Bronchial epithelial cell (primary cell): ENCODE measurements at places on chromosomes 16 and 17. TPM values are rescaled to one million over a fixed set of nuclear protein-coding genes. Genes with fewer than 3 reads are reported as not detected.

Gene HOXB6
- total RNA-seq: not detected in 2 replicates

Gene ATAD5
- 0.38 and 0.53 TPM in 2 replicates for total RNA-seq

Gene PIRT
- not detected in 2 replicates for total RNA-seq

Gene CFAP97D1
- not detected in 2 replicates for total RNA-seq

DNA sequence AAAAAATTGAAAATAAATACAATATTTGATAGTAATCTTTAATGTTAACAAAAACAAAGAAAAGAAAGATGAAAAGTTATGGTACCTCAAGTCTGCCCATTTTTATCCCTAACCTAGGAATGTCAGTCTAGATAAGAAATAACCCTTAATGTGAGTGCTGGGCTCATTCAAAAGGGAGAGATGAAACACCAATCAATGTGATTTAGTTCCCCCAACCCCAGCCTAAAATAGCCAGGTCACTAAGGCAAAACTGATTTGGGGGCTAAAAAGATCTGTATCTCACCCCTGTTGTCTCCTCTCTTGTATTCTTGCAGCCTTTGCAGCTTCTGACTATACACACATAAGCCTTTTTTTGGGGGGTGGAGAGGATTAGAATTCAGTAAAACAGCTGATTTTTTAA lies 3.2 kb upstream of the IGF2BP1 start:
- DNase-seq: no peak

Gene KRT13
- 112 and 242 TPM in 2 replicates for total RNA-seq

DNA sequence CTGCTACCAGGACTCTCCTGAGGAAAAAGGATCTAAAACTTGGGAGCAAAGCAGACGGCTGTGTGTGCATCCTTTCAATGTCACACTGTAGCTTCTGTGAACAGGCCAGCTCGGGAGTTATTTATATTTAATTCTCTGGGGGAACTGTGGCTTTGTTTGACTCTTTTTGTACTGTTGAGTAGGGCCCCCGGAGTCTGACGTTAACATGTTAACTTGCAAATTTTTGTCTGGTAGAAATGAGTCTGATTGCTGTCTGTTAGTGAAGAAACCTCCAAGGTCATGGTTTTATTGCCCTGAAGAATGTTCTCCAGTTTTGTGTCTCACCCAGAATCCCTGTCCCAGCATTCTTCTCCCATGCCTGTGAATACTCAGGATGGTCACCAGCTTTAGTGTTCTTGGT lies 14.2 kb upstream of the KCNG4 start:
- no peak for DNase-seq

Gene SGSM2
- 13.4 and 18.3 TPM in 2 replicates for total RNA-seq

DNA sequence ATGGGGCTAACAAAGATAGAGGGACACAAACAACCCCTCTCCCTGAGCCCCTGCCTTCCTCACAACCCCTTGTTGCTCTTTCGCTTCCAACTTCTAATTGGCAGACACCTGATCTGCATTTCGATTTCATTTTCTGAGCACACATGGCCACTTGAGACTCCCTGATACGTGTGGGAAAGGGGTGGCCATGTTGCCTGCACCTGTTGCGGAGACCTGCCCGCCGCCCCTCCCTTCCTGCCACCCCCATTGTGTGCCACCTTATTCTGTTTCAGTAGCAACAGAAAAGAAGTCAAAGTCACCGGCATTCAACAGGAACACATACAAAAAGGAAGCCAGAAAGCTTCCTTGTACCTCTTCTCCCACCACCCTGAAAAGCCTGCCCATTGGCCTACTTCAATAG lies 254.7 kb upstream of the SOX9 start:
- no peak for DNase-seq

DNA sequence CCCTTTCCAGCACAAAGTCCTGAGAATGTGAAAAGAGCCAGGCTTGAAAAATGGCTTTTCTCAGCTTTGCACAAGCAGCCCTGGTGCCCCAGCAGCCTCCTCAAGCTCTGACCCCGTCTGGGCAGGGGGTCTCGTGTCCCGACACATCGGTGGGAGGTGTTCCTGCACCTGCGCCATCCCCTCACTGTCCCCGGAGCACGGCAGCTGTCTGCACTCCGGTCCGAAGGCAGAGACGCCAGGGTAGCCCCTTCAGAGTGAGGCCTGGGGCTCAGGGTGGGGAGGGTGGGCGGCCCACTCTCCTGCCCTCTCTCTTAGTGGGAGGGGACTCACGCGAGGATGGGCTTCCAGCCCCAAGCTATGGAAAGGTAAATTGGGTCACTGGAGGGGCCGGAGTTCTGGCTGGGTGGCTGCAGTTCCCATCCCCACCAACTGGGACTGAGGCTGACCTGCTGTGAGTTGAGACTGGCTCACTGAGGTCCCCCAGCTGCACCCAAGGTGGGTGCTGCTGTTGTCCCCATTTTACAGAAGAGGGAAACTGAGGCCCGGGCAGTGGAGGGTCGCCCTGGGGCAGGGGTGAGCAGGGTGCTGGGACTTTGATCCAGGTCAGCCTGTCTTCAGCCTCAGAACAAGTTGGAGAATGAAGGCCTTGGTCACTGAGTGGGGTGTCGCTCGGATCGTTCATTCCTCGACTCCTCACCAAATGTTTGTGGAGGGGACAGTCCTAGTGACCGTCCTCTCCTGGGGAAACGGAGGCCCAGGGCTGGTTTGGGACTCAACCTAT lies 2.3 kb upstream of the BAIAP3 start:
- no peak for DNase-seq

Gene ZNF385C
- under 0.01 and 0.26 TPM in 2 replicates for total RNA-seq

DNA sequence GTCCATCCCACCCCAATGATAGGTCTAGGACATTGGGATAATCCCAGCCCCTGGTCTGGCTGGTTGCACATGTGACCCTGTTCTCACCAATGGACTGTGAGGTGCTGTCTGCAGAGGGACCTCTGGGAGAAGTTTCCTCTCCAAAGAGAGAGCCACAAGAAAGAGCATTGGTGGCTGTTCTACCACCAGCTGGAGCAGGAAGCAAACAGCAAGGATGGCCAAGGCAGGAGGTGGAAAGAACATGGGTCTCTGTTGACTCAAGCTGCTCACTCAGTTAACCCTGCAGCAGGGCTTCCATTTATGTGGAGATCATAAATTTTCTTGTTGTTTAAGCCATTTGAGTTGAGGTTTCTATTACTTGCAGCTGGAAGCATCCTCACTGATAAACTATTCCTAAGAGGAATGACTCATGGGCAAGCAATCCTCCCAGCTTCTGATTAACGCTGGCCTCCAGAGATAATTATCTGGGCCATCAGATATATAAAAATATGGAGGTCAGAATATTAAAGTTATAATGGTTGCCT lies 52.6 kb downstream of the CYB5B start:
- DNase-seq: peak; percentile 64

GRCh38 chr16:84819644-84820304 lies at the start of gene CRISPLD2:
Gene CRISPLD2 (plus strand): TSS chr16:84819985. CDS start chr16:84838496, 18,511 bp downstream.
- peak; percentile 71 for DNase-seq

DNA sequence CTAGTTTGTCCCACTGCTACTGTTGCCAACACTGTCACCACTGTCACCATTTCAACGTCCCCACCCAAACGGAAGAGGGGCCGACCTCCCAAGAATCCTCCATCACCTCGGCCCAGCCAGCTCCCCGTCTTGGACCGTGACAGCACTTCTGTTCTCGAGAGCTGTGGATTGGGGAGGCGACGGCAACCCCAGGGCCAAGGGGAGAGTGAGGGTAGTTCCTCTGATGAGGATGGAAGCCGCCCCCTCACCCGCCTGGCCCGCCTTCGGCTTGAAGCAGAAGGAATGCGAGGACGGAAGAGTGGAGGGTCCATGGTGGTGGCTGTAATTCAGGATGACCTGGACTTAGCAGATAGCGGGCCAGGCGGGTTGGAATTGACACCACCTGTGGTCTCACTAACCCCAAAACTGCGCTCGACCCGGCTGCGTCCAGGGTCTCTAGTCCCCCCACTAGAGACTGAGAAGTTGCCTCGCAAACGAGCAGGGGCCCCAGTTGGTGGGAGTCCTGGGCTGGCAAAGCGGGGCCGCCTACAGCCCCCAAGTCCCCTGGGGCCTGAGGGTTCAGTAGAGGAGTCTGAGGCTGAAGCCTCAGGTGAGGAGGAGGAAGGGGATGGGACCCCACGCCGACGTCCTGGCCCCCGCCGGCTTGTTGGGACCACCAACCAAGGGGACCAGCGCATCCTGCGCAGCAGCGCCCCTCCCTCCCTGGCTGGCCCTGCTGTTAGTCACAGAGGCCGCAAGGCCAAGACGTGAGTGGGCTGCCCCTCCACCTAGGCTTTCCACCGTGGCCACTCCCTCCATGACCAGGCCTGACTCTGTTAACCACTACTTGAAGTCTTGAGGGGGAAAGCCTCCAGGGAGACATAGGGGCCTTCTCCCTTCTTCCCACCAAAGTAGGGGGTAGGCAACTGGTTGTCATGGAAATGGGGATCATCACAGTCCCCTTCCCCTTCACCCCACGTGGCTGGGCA lies 9.0 kb upstream of the PHKG2 start:
- no peak for DNase-seq

DNA sequence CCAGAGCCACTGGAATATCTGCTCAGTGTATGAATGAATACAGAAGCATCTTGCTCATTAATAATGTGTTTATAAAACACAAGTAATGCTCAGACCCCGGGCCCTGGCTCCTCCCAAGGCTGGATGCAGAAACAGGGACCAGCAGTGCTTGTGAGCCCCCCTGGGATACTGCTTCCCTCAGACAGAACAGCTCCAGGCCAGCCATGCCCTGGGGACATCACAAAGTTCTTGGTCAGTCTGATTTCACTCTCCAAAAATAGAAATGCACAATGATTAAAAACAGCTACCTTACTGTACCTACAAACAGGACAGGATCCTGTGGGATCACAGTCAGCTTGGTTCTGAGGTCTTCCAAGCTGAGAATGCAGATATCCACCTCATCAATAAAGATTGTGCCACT lies 68.2 kb downstream of the ABCC12 start:
- no peak for DNase-seq

DNA sequence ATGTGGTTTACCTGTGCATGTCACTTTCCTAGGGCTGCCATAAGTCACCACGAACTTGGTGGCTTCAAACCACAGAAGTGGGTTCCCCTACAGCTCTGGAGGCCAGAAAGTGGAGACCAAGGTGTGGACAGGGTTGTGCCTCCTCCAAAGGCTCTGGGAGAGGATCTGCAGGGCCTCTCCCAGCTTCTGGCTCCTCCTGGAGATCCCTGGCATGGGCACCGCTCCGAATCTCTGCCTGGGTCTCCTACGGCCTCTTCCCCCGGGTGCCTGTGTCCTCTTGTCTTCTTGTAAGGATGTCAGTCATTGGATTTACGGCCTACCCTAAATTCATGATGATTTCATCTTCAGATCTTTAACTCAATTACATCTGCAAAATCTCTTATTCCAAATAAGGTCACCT lies 2.5 kb upstream of the SRRM2 start:
- DNase-seq: no peak

GRCh38 chr17:43395165-43395564 lies 3.6 kb upstream of the ARL4D start:
- DNase-seq: no peak

DNA sequence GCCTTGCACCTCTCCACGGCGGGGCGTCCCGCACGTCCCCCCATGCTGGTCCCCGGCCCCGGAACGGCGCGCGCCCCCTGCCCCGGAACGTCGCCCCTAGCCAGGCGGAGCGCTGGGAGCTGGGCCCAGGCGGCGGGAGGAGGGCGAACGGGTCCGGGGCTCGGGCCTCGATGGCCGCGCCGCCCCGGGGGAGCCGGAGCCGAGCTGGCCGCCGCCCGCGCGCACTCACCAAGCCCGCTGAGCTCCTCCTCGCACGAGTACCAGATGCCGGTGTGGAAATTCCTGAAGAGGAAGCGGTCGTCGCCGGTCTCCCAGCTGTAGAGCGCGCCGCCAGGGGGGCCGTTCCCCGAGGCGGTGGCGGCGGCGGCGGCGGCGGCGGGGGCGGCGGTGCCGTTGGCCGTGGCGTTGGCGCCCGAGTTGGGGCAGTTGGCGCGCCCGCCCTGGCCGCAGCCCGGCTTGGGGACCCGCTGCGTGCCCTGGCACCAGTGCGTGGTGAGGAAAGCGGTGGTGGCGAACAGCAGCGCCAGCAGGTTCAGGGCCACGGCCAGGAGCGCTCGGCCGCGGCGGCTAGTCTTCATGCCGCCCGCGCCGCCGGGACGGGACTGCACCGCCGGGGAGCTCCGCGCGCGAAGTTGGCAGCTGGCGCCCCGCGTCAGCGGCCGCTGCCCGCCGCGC lies 530 bp downstream of the GSG1L start:
- DNase-seq: no peak

Gene TRIM16
- 55.0 and 92.9 TPM in 2 replicates for total RNA-seq

DNA sequence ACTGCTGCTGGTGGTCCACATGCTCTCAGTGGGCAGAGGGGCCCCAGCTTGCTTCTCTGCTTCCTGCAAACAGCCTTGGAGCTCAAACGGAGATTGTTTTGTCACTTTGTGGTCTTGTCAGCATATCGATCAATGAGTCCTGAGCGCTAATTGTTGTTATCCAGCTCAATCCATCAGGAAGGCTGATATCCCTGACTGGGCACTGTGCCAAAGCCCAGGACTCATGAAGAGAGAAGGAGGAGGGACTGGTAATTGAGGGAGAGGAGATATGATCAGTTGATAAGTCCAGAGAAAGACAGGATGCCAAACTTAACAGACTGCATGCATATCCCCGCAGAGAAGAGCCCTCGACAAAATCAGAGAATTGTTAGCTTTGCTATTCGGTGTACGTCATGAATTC lies 58.6 kb upstream of the DNAH9 start:
- no peak for DNase-seq

- DNase-seq: no peak
These were observed 4.0 kb downstream of the PRSS53 start for GRCh38 chr16:31084584-31085302.

Gene TBC1D3G
- not detected in 2 replicates for total RNA-seq

DNA sequence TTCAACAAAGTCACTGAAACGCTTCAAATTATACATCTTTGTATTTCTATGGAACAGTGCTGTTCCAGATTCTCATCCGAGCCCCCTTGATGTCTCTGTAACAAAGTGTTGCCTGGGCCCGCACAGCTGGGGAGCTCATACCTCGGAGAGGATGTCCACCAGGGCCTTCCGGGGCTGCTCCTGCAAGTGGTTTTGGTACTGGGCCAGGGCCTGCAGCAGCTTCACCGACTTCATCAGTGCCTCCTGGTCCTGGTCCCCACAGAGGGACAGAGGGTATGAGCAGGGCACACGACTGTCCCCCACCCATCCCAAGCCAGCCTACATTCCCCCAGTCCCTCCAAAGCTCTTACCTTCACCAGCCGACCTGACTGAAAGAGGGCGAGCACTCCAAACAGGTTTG lies 1.5 kb downstream of the MYBBP1A start:
- no peak for DNase-seq
